ENCODE measurements at places on chromosomes 1 and 21.

DNA sequence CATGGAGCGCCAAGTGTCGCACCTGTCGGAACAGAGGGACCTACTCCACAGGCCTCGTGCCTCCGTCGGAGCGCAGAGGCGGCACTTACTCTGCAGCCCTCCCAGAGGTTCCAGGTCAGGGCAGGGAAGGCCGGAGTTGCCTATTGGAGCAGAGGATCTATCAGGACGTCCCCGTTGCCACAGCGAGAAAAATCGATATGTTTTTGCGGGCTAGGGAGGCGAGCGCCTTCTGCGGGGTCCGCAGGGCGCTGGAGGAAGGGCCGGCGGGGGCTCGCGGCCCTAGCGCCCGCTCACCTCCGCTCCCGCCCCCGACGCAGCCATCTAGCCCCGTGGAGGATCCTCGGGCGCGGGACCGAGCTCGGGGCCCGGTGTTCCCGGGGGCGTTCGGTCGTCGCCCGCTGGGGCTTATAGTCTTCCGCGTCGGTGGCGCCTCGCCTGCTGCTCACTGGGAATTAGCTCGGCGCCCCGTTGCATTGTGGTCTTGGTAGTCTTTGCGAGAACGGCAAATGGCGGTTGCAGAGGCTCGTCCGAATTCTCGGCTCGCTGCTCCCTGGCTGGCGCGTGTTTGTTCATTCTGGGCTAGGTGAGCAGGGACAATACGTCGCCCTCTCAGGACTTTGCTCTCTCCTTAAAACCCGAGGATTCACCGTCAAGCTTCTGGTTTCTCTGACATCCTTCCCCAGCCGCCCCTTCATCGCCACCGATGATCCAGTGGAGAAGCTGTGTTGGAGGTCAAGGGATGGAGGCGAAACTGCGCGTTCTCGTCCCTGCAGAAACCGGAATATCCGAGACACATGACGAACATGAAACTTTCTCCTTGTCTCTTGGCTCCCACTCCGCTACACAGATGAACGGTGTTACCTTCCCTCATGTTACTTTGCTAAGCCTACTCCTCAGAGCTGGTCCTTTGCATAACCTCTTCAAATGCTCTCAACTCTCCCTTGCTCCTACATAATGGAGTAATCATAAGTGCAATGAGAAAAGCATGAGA, at the start of gene JTB:
TSS of gene JTB (minus strand) at position 425 of the 991 bp plus-strand sequence. CDS start at position 3, 422 bp downstream.
- DNase-seq = no peak

DNA sequence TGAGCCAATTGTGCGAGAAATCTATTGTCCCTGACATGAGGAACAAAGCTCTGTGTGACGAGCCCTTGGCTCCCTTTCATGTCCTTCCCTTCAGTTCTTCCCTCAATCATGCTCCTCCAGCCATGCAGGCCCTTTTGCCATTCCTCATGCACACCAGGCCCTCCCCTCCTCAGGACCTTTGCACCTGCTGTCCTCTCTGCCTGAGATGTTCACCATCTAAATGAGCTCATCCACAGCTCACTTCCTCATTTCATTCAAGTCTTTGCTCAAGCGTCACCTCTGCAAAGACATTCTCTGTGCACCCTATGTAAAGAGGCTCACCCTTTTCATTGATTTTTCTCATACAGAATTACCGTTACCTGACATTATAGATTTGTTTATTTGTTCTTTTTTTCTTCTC, 43.7 kb downstream of the C8B start:
- DNase-seq = no peak

- no peak for DNase-seq
These were observed 355.6 kb downstream of the USP25 start for GRCh38 chr21:16085421-16085820.

DNA sequence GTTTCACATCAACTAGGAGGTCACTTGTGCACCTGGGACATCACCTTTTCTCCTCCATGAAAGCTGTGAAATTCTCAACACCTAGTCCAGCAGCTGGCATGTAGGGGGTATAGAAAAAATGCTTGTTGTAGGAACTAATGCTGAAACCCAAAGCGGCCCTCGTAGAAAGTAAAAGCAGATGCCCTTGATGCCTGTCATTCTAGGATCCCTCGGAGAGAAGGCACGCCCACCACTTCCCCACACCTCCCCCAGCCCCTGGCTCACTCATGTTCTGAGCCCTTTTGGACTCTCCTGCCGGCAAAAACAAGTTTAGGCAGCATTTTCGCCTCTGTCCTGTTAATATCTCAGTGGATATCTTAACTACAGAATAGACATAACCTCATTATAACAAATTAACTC, 36.5 kb downstream of the RIPK4 start:
- no peak for DNase-seq

DNA sequence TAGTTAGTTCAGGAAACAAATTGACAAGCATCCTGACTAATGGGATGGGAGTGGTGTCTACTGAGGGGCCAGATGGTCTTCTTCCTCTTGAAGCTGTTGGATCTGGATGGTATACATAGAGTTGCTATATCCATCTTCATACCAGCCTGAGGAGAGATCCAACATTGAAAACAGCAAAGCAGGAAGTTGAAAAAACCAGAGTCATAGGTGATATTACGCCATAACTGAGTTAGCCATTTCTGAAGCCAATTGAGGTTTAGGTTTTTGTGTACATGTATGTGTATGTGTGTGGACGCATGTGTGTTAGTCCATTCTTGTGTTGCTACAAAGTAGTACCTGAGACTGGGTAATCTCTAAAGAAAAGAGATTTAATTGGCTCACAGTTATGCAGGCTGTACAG, 2.3 kb upstream of the TSPAN2 start:
- no peak for DNase-seq

GRCh38 chr21:45301521-45302081, 13.9 kb upstream of the POFUT2 start:
- no peak for DNase-seq

Data from CMK (cell line).